Sigmoid colon (tissue), 7 donors: ENCODE measurements at places on chromosomes 4 and X. TPM values are rescaled to one million over a fixed set of nuclear protein-coding genes. Genes with fewer than 3 reads are reported as not detected.

- peak; percentile 89 for DNase-seq
Observed at GRCh38 chr4:15455290-15455689, 14.4 kb upstream of the CC2D2A start.

GRCh38 chr4:103915224-103915869 is 195.6 kb upstream of the TACR3 start:
- no peak for DNase-seq

DNA sequence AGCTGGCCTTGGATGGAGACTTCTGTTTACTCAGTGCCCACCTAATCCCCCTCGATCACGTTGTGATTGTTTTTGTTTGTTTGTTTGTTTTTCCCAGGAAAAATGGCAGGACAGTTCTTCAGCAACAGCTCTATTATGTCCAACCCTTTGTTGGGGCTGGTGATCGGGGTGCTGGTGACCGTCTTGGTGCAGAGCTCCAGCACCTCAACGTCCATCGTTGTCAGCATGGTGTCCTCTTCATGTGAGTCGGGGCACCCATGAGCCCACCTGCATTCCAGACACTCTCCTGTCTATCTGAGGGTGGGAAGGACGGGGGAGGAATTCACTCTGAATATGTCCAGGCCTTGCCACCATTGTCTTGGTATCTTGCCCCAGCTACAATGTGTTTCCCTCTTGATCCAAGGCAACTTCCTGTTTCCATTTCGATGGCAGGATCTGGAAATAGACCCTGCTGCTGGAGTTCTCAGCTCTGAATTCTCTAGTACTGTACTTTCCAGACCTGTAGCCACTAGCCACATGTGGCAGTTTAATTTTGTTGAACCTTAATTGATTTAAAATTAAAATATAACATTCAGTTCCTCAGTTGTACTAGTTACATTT is 10.5 kb downstream of the SLC34A2 start:
- no peak for DNase-seq

- no peak for DNase-seq
Observed at GRCh38 chrX:24145303-24146186, 4.0 kb upstream of the ZFX start.

- no peak for DNase-seq
Observed at GRCh38 chr4:173502282-173502681, 27.7 kb downstream of the HAND2 start.

DNA sequence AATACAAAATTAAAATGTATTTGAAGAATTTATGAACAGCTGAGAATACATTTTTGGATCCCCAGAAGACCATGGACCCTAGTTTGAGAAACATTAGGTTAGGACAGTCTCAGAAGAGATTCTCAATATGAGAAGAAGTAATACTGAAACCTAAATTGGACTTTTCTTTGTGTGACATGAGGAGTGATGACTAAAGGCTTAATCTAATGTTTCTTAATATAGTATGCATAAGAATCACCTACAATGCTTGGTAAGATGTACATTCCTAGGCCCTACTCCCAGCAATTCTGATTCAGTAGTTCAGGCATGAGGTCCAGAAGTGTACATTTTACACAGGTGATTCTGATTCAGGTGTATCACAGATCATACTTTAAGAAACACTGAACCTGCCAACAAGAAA is 31.6 kb upstream of the HUWE1 start:
- DNase-seq = no peak

GRCh38 chr4:86594559-86595425 is 677 bp downstream of the PTPN13 start:
- peak; percentile 69 for DNase-seq

DNA sequence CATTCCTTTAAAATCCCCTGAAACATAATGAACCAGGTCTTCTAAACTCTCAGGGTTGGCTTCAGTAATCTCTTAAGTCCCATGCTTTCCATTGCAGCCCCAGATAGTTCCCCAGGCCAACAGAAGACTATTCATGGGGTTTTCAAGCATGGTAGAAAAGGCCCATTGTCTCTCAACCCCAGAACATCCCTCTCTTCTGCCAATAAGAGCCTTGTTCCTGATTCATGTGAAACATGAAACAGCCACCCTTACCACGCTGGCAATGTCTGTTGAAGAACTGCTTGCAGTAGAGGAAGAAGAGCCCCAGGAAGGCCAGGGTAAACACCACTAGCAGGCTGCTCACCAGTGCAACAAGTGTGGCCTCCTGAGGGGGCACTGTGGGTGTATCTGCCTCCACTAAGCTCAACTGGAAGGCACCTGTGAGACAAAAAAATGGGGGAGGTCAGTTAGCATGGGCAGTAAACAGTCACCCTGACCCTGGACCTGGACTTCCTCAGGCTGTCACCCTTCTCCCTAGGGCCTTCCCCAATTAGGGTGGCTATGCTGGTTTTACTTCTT is 36.4 kb downstream of the EDA2R start:
- no peak for DNase-seq

DNA sequence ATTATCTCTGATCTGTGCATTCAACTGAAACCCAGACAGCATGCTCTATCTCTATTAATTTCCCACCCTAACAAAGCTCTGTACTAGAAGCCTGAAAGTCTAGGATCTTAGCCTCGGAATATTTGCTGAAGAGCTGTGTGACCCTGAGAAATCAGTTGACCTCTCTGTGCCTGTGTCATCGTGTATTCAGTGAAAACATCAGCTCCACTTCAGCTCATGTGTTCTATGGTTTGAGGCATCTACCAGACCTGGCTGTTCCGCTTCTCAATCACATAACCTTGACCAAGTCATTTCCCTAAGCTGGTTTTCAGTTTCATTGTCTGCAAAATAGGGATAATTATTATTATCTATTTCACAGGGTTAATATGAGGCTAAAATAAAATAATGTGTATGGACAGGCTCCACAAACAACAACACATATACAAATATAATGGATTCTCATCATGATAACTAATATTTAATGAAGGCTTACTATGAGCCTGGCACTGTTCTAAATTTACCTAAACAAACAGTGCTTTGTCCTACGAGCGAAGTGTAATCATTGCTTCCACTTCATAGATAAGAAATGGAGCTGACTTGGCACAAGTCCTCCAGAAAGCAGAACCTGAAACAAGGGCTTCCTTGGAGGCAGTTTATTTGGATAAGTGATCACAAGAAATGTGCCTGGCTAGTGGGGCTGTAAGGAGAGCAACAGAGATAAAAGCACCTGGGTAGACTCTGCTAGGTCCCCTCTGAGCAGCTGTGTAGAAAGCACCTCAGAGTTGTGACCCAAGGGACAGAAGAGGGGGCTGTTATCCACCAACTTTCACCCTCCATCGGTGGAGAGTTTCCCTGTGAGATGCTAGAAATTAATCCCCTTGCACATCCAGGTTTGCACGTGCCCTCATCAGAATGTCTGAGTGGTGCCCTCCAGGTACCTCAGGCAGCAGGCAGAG is 356.9 kb downstream of the RAB28 start:
- no peak for DNase-seq

DNA sequence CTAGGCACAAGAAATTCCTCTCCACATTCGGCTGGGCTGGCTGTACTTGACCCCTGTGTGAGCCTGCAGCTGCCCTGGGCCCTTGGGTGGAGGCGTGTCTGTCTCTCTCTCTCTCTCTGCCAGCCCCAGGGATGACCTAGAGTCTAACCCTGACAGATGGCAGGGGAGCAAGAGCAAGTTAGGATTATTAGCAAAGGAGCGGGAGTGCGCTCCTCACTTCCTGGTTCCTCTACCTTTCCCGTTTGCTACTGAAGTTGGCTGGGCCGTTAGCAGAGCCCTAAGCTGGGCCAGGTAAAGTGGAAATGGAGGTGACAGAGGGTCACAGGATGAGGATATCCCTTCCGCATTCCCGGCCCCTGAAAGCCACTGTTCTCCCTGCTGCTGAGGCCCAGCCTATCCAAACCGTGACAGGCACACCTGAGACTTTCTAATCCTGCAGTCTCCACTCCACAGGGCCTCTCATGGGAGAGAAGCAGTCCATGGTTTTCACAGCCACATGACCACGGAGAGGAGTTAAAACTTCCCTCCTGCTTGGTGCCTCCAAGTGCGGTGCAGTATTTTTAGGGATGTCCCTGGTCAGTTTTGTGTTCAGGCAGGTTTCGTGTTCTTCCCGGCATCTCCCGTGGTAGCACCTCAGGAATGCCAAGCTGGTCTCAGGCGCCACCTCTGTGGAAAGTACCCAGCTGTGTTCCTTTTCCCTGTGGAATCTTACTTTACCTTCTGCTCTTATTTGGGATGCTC is 79.3 kb downstream of the CLDN22 start:
- no peak for DNase-seq

- no peak for DNase-seq
Observed at GRCh38 chr4:98117363-98117762, 25.9 kb downstream of the STPG2 start.

DNA sequence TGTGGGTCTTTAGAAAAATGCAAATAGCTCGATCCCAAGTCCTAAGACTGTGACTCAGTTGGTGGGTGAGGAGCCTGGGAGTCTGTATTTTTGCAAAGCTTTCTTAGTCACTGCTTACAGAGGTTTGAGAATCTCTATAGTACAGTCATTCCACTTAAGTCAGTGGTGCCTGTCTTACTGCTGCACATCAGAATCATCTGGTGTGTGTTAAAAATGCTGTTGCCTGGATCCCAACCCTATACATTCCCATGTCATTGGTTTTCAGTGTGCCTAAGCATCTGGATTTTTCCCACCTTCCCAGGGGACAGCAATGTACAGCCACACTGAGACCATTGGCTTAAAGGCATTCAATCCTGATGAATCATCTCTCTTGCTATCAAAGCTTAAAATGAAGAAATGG is 21.0 kb upstream of the GEMIN8 start:
- DNase-seq = no peak

GRCh38 chr4:90403781-90404180 is 276.6 kb downstream of the CCSER1 start:
- no peak for DNase-seq

- no peak for DNase-seq
Observed at GRCh38 chr4:184355111-184355604, 119.2 kb downstream of the IRF2 start.

- no peak for DNase-seq
Observed at GRCh38 chr4:148563684-148564083, 121.5 kb upstream of the NR3C2 start.

GRCh38 chrX:47080215-47080914 is 2.1 kb downstream of the RGN start:
- DNase-seq = no peak

DNA sequence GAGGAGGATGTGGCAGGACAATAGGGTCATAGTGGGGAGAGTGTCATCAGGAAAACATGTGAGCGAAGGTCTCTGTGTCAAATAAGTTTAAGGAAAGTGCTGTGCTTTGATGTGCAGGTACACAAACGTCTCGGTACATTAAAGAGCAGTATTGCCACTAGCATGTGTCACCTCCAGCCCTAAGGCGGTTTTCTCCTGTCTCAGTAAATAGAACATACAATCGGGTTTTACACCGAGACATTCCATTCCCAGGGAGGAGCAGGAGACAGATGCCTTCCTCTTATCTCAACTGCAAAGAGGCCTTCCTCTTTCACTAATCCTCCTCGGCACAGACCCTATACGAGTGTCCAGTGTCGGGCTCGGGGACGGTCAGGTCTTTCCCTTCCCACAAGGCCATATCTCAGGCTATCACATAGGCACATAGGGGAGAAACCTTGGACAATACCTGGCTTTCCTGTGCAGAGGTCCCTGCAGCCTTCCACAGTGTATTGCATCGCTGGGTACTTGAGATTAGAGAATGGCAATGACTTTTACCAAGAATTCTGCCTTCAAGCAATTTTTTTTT is 684.5 kb downstream of the PDHA2 start:
- DNase-seq = no peak

DNA sequence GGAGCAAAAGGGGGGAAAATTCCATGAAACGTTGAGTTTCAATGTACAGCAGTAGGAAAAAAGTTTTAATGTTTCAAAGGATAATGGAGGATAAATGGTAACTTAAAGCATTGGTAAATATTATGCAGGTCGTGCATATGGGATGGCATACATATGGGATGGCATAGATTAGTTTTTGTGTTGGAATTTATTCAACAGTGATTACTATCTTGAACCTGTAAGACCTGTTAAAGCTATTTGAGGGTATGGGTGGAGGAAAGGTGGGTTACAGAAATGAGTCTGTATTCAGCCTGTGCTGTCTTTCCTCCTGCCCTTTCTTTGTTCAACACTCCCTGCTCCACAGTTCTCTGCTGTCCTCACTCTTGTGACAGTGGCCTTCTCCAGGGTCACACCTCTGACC is 54.6 kb downstream of the ARHGAP10 start:
- DNase-seq = no peak

DNA sequence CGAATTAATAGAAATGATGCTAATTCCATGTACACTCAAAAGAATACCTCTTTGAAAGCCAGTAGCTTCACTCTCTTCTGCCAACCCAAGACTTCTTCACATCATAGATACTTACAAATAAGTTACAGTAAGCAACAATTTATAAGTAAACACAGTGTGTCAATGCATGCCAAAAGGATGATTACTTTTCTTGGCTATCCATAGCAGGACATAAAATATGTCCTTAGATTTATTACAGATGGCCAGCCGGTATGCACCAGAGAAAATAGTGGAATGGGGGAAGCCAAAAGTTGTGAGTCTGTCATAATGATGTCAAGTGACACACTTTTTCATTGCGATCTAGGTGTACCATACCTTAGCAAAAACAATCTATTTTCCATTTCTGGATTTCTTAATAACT is 631 bp upstream of the BMX start:
- DNase-seq = no peak

GRCh38 chr4:153364061-153364460 is 19.6 kb downstream of the MND1 start:
- DNase-seq = no peak

DNA sequence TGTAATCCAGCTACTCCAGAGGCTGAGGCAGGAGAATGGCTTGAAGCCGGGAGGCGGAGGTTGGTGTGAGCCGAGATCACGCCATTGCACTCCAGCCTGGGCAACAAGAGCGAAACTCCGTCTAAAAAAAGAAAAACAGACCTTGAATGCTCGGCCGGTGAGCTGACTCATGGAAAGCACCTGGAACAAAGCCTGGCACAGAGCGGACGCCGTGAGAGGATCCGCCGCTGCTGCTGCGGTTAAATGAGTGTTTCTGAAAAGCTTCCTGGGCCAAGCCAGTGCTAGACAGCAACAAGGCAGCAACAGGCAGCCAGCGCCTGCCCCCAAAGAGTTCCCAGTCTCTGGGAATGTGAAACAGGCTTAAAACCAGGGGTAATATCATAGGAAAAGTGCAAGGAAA is 186.4 kb downstream of the AFAP1 start:
- DNase-seq = no peak

DNA sequence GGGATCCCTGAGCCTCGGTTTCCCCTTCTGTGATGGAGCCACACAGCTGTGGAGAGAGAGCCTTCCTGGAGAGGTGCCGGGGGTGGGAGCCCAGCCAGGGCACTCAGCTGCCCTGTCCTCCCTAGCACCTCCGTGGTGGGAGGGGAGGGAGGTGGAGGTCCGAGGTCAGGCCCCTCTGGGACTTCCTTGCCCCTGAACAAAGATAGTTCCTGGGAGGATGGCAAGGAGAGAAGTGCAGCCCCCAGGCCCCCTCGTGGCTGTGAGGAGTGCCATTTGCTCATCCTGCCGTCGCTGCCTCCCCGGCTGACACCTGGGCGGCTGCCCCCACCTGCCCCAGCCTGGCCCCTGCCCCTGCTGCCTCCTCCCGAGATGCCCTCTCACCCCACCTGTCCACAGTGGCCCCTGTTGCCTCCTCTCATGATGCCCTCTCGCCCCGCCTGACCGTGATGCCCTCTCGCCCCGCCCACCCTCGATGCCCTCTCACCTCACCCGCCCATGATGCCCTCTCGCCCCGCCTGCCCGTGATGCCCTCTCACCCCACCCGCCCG is 12.7 kb downstream of the DOK7 start:
- DNase-seq = no peak

GRCh38 chr4:5563856-5564255 is 144.5 kb downstream of the EVC2 start:
- no peak for DNase-seq

Gene PAK3
- total RNA-seq = 1.5 TPM

Gene UGT2A2
- total RNA-seq = not detected

Gene ADH6
- not detected for total RNA-seq

Gene MAGEC1
- total RNA-seq = not detected

Gene JADE3
- 7.8 TPM for total RNA-seq
